Epithelial cell of proximal tubule (primary cell): ENCODE measurements at places on chromosomes 11 and 22. TPM values are rescaled to one million over a fixed set of nuclear protein-coding genes. Genes with fewer than 3 reads are reported as not detected.

- DNase-seq: no peak
These were observed 333.5 kb downstream of the BUD13 start for GRCh38 chr11:116439361-116439677.

GRCh38 chr11:4071914-4072313, 22.7 kb upstream of the RRM1 start:
- no peak for DNase-seq

DNA sequence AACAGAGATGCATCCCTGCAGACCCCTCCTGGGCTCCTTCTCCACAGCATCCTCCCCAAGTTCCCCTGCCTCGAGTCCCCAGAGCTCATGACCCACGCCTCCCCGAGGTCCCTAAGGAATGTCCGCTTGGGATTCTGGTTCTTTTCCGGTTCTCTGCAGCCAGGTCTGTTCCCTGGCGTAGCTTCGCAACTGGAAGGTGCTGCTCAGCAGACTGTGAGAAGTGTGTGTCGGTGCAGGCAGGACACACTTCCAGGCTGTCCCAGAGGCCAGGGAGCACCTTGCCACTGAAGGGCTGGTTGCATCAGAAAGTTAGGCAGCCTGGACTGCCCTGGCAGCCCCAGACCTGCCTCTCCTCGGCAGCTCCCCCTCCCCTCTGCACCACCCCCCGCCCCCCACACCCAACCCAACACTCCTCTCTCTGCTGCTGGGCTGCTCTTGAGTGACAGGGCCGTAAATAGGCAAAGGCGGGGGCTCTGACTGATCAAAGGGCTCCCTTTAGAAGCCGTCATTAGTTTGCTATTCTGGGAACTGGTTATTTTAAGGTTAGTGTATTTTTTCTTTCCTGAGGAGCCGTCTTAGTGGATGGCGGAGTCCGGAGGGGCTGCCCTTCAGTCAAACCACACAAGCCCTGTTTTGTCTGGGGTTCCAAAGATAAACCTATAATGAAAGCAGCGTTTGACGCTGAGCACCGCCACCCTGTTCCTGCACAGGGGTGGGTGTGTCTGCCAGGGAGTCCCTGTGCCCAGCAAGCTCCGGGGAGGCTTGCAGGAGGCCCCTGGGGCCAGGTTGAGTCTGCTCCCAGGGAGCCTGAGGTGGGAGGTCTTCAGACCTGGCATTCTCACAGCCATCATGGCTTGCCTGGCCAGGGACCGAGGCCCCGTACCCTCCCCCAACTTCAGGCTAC, 88.6 kb upstream of the KCNQ1OT1 start:
- DNase-seq: no peak

DNA sequence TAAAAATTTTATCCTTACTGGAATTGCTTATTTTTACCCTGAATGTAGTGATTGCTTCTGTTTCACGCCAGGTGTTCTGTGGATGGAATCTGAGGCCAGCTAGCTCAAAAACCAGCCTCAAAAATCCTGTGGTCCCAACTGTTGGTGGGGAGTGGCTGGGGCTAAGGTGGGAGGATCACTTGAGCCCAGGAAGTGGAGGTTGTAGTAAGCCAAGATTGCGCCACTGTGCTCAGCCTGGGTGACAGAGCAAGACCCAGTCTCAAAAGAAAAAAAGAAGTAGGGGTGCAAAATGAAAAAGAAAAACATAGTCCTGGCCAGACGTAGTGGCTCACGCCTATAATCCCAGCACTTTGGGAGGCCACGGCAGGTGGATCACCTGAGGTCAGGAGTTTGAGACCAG, 27.0 kb upstream of the SLC5A1 start:
- DNase-seq: no peak

TMPRSS6 gene
- not detected in 2 replicates for total RNA-seq
